AG04449 (cell line): ENCODE measurements at places on chromosomes 5 and 9.

DNA sequence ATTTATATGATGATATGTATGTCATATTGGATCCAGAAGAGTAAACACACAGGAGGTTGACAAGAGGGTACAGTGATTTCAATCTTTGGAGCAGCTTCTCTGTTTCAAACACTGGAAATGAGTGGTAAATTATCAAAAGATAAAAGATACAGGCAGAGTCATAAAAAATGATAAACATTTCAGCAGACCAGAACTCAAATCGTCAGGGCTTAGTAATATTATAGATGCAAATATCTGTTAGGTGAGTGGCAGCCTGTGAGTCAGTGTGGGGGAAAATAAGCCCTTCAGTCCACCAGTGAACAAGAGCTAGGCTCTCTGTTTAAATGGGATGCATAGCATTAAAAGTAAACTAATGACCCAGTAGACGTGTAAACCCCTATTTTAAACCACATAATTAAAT, 1378.1 kb downstream of the EFNA5 start:
- no peak for DNase-seq

DNA sequence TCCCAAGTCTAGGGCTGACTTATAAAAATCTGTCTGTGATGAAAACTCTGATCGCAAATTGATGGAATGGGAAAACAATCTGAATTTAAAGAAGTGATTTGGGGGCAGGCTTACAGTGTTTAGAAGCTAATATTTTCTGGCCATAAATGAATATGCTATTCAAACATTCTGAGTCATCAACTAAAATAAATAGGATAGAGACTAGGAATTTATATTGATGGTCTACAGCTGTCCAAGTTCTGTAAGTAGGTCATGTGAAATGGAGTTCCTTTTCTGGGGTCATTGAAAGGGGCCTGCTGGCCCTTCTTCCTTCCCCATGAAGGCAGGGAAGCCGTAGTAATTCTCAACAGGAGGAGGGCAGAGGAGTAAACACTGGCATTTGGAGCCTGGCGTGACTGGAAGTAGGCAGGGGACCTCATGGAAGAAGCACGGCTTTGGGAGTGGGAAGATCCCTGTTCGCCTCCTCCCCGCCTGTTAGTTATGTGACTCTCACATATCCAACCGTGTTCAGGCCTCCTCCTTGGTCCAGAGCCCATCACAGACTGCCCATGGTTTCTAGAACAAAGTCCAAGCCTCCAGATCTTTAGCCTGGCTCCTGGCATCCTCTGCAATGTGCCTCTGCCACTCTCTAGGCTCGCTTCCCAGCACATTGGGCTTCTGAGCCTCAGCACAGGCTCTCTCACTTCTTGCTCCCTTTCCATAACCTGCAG, 31.7 kb downstream of the ALG2 start:
- DNase-seq, result no peak

GRCh38 chr5:82413302-82414040, 135.3 kb upstream of the RPS23 start:
- peak; percentile 91 for DNase-seq

DNA sequence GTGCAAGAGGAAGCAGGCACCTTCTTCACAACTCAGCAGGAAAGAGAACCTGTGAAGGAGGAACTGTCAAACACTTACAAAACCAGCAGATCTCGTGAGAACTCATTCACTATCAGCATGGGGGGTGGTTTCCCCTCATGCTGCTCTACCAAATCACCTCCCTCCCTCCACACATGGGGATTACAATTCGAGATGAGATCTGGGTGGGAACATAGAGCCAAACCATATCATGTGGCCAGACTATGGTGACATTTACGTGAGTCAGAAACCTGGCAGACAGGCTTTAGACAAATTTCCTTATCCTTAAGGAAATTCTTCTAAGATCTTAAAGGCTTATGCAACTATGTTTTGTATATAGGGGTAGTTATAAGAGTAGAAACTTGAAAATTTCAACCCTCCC, 8.7 kb upstream of the AOPEP start:
- no peak for DNase-seq

GRCh38 chr5:113302120-113302519, 132.7 kb downstream of the TSSK1B start:
- no peak for DNase-seq

DNA sequence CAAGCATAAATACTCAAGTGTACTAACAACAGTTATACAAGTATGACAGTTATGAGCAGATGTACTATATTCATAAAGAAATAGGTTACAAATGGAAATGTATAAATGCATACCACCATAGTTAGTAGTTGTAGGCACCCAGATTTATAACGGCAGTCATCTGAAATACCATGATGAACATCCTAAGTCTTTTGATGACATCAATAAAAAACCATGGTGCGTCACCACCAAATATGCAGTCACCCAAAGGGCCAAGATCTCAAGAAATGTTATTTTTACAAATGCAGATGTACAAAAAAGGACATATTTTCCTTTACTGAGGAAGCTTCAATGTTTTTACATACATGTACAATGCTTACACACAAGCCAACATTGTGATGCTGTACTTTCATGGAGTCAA, 70.8 kb upstream of the XPA start:
- no peak for DNase-seq
